ENCODE measurements at places on chromosomes 7 and 10. TPM values are rescaled to one million over a fixed set of nuclear protein-coding genes. Genes with fewer than 3 reads are reported as not detected.

AMZ1 gene
- total RNA-seq, result 1.4 TPM

CDNF gene
- total RNA-seq, result 4.2 TPM

ZNF775 gene
- 2.0 TPM for total RNA-seq

UNCX gene
- total RNA-seq, result not detected

AKR1C4 gene
- total RNA-seq, result not detected

GIGYF1 gene
- 39.3 TPM for total RNA-seq

ANKRD7 gene
- not detected for total RNA-seq

RBP3 gene
- not detected for total RNA-seq

EMX2 gene
- not detected for total RNA-seq

STK32C gene
- total RNA-seq, result not detected

UPP1 gene
- 3.6 TPM for total RNA-seq

All from stomach (tissue), 19 donors.